ENCODE measurements at places on chromosomes 6 and 20.

- peak; percentile 43 for DNase-seq
Observed at GRCh38 chr6:155013457-155013876, 18.4 kb downstream of the TIAM2 start.

- peak; percentile 7 for DNase-seq
Observed at GRCh38 chr6:42374018-42374669, 77.6 kb downstream of the TRERF1 start.

DNA sequence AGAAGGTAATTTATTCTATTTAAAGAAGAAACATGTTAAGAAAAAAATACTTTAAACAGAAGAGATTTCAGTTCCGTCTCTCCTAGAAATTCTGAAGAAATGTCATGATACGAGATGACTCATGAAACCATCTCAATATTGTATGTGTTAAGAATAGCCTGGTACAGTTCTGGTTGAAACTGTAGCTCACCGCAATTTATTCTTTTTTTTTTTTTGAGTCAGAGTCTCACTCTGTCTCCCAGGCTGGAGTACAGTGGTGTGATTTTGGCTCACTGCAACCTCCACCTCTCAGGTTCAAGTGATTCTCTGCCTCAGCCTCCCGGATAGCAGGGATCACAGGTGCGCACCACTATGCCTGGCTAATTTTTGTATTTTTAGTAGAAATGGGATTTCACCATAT, 103.3 kb downstream of the ARHGAP18 start:
- peak; percentile 38 for DNase-seq

- DNase-seq = no peak
Observed at GRCh38 chr6:105317607-105318533, 85.0 kb downstream of the PREP start.

GRCh38 chr6:96013531-96013930, 2.2 kb upstream of the FUT9 start:
- no peak for DNase-seq

- DNase-seq = peak; percentile 82
Observed at GRCh38 chr6:119148098-119148824, 69.8 kb upstream of the FAM184A start.

- peak; percentile 38 for DNase-seq
Observed at GRCh38 chr6:81787313-81788068, 35.0 kb upstream of the TENT5A start.

GRCh38 chr6:15305496-15305895, 59.6 kb downstream of the JARID2 start:
- DNase-seq = no peak

GRCh38 chr6:114276783-114277182, 66.0 kb downstream of the HS3ST5 start:
- DNase-seq = no peak

- peak; percentile 96 for DNase-seq
Observed at GRCh38 chr20:58623579-58624473, 27.3 kb upstream of the STX16 start.

- DNase-seq = peak; percentile 62
Observed at GRCh38 chr6:21741221-21742109, 147.9 kb downstream of the SOX4 start.

GRCh38 chr6:87553159-87553765, 36.5 kb downstream of the RARS2 start:
- DNase-seq = no peak

DNA sequence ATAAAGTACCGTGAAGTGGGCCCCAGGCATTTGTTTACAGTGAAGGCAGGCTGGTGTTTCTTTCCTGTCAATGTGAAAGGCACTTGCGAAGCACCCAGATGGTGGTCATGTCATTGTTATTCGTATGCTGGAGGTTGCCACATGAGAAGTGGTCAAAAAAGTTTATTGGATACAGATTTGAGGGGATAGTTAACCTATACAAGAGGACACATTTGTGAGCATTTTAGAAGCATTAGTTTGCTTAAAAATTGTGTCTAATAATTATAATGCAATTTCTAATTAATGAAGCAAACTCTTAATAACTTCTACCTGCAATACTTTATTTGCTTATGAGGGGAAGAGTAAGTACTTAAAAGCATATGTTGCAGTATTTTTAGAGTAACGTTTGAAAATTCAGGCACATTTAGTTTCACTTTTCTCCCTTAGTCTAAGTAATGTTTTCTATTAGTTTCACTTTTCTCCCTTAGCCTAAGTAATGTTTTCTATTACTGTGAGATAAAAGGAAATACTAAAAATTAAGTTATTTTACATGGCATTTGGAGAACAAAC, 120.7 kb upstream of the CLDN20 start:
- peak; percentile 42 for DNase-seq

DNA sequence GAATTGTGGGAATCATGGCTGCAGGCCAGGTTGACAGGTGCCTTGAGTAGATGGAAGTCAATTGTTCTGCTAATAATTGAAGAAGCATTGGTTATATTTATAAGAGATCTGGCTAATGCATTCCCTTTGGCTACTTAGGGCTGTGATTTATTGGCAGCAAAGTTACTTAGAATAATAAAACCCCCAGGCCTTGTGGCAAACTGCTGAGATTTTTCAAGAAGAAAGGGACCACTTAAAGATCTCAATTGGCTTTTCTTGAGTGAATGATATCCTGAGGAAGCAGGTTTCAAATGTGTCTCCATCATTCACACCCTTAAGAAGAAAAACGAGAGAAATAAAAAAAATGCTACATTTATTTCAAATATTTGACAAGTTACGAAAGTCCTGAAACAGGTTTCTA, 27.4 kb downstream of the DDO start:
- no peak for DNase-seq

DNA sequence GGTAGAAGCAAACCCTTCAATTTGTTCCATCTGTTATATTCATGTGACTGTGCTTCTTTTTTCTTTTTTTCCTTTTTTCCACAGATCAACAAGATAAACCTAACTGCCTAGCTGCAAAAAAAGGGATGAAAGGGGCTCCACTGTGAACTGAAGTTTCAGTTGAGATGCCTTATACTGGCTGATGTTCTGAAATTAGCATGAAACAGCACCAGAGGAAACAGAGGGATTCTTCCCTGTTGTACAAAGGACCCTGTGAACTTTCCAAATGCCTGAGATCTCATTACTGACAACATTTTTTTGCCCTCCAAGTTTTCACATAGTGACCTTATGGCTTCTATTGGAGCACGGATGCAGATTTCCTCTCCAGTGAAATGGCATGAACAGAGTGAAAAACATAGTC, 302.7 kb upstream of the TFAP2D start:
- DNase-seq = no peak

DNA sequence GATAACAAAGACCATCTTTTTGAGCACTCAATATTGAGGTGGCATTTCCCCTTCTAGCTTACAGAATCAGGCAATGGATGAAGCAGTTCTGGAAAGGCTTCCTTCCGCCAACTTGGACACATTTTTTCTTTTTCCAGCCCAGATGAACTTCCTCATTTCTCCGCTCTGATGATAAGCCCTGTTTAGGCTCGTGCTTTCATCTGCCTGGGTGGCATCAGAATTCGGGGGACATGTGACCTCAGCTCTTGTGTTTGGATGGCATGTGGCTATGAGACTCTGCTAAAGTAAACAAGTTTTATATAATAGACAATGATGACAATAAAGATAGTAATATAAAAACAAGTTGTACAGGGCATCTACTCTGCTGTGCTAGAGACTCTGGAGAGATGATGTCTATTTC, 796.7 kb downstream of the DHX35 start:
- DNase-seq = no peak

GRCh38 chr6:27791182-27791943, 120.8 kb downstream of the OR2B2 start:
- DNase-seq = peak; percentile 86

DNA sequence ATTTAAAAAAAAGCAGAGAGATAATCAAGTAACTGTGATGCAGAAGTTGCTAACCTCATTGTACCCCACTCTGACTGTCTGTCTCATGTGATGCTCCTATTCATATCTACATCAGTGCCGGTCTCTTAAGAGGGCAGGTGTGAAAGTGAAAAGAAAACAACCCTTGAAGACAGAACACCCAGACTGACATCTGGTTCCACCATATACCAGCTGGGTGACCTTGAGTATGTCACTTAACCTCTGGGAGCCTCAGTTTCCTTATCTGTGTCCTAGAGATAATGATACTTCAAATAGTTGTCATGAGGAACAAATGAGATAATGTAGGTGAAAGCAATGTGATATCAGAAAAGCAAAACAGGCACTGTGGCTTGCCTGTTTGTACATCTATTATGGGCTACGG, 426.8 kb upstream of the SOX4 start:
- DNase-seq = no peak

- peak; percentile 49 for DNase-seq
Observed at GRCh38 chr6:39518221-39518620, 195.7 kb upstream of the KCNK16 start.

DNA sequence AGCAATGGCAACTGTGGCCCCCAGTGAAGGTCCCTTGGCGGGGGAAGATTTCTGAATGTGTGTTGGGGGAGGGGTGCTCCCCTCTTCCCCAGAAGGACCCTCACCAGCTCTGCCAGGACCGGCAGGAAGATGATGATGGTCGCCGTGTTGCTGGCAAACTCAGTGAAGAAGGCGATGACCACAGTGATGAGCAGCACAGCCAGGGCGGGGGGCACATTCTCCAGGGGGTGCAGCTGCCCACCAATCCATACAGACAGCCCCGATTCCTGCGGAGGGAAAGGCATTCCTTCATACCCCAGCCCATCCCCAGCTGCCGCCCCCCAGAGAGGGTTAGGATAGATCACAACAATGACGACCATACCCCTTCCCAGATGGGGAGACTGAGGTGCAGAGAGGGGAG, 15.7 kb upstream of the OCSTAMP start:
- DNase-seq = no peak

- peak; percentile 77 for DNase-seq
Observed at GRCh38 chr6:77447254-77447653, 16.0 kb downstream of the HTR1B start.

DNA sequence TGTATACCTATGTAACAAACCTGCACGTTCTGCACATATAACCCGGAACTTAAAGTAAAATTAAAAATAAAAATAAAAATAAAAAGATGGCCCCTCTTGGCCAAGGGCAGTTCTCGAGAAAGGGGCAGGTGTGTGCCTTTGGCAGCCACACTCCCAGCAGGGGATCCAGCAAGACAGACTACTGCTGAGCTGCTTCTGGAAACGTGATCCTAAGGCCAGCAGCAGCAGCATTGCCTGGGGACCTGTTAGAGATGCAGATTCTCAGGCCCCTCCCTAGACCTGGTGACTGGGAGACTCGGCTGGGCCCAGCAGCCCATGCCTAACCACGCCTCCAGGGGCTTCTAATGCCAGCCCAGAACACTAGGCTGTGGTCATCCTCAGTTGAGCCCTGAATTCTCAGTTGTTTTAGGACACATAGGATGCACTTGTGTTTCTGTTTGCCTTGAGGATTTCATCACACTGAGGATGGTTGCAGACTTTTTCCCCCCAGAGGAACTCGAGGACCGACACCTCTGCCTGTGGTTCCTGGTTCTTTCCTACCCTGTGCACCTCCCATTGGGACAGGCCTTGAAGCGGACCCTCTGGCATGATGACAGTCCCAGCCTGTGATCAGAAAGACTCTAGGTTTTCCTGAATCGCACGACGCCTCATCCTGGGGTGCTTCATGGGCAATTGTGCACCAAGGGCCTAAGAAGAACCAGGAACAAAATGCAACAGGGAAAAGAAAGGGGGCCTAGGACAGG, 105.9 kb downstream of the TOX2 start:
- no peak for DNase-seq

- no peak for DNase-seq
Observed at GRCh38 chr6:45445364-45445748, 67.6 kb upstream of the SUPT3H start.

- DNase-seq = no peak
Observed at GRCh38 chr20:50149481-50150254, 3.9 kb downstream of the PEDS1 start.

DNA sequence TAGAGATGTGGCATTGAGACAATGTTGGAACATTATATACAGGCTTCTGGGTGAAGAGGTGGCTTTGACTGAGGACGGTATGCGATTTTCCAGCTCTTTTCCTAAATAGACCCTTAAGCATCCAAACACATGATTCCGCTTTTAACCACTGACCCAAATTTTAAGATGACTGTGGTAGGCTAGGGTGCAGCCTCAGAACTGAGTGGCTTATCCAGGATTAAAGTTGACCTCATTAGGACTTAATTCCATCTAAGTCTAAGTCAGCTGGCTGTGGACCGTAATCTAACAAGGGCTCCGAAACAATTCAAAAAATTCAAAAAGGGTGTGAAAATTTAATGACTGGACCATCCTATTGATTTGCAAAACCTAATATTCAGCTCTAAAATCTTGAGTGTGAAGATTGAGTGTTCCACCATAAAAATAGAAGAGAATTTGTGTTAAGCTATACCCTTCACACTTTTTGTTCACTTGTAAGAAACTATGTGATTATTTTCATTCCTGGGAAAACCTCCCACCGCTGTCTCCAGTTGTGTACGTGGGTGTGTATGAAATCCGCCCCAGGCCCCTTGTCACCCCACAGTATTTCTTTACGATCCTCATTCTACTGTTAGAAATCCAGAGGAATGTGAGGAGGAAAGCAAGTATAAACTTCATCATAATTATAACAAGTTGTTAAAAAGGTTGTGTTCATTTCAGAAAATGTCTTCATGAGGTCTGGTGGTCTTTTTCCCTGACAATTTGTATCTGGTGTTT, 2.7 kb downstream of the PCMTD2 start:
- no peak for DNase-seq

GRCh38 chr6:33746651-33747100, at the start of gene IP6K3:
Gene IP6K3 (minus strand): TSS chr6:33746905. CDS start chr6:33735476, 11,429 bp downstream.
- no peak for DNase-seq

GRCh38 chr20:49501917-49502316, 19.4 kb upstream of the KCNB1 start:
- DNase-seq = peak; percentile 47

DNA sequence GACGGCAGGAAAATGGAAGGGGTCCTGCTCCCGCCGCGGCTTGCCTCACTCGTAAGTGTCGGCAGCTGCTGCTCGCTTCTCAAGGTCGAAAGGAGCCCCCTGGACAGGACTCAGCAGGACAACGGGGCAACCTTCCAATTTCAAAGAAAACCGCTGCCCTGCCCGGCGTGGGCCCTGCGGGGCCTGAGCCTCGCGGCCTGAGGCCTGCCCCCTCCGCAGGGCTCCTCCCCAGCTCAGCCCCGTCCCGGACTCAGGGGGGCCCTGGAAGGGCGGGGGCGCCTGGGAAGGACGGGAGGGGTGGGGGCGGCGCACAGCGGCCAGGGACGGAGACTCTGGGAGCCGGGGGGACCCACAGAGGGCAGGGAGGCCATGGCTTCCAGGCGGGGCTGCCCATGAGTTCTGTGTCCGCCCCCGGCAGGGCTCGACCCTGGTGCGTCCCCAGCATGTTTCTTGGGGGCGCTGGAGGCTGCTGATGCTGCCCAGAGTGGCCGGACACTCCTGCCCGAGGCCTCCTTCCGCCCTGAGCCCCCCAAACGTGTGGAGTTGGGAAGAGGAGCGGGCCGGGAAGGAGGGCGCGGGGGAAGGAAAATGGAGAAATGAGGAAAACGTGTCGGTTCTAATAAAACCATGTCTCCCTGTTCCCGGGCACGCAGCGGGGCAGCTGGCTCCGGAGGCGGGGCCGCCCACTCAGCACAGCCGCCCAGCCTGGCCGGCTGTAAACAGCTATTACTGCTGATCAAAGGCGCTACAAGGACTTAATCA, 114.6 kb downstream of the DLL1 start:
- DNase-seq = no peak

- no peak for DNase-seq
Observed at GRCh38 chr6:164102693-164103092, 688.2 kb downstream of the QKI start.

Measured in EH (cell line).